LHCN-M2 (cell line): ENCODE measurements at places on chromosomes 12 and 14. TPM values are rescaled to one million over a fixed set of nuclear protein-coding genes. Genes with fewer than 3 reads are reported as not detected.

DNA sequence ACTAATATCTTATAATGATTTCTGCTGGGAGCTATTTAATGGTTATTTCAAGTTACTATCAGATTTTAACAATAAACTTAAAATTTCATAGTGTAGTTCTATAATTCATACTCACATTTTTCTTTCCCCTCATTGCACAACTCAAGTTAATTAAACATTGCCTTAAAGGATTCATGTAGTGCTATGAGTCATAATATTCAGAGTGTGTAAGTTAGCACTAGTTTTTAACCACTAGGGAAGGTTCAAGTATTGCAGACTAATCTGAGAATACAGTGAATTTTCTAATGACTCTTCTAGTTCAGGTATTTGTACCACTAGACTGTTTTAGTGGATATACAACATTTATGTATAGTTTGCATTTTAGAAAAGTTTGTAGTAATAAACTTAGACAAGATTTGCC, 49.9 kb downstream of the FOXA1 start:
- no peak for DNase-seq

The CIROP gene
- total RNA-seq = not detected in 2 replicates

DNA sequence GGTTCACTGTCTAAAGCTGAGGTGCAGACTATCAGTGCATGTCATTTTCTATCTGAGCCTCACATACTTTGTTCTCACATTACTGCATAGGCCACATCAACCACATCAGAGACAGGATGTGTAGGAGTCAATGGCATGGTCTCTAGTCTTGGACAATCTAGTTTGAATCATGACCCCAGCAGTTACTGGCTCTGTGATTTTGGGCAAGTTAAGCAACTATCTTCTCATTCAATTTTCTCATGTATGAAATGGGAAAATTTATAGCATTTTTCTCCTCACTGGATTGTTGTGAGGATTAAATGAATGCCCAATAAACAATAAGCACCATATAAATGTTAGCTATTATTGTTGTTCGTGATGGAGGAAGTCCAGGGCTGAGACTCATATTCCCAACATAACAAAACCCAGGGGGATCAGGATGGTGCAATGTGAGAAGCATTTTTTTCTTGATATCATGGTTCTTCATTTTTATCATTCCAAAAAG, 432.6 kb downstream of the LRIG3 start:
- peak; percentile 48 for DNase-seq

DNA sequence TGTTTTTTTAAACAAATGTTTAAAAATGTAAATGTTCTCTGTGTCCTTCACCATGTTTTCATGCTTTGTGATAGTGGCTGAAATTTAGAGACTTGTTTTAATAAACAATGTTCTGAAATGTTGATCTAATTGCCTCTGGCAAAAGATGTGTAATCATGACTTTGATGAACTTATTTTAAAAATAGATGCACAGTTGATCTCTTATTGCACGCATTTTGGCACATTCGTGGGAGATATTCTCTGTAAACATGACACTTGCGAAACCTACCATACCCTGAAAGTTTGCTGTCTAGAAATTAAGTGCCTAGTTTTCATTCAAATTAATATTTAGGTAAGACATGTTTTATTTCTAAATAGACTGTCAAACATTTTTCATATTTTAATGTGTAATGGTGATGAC, 119.7 kb upstream of the DNM1L start:
- no peak for DNase-seq

The SPTSSA gene
- 10.7 and 14.6 TPM in 2 replicates for total RNA-seq

DNA sequence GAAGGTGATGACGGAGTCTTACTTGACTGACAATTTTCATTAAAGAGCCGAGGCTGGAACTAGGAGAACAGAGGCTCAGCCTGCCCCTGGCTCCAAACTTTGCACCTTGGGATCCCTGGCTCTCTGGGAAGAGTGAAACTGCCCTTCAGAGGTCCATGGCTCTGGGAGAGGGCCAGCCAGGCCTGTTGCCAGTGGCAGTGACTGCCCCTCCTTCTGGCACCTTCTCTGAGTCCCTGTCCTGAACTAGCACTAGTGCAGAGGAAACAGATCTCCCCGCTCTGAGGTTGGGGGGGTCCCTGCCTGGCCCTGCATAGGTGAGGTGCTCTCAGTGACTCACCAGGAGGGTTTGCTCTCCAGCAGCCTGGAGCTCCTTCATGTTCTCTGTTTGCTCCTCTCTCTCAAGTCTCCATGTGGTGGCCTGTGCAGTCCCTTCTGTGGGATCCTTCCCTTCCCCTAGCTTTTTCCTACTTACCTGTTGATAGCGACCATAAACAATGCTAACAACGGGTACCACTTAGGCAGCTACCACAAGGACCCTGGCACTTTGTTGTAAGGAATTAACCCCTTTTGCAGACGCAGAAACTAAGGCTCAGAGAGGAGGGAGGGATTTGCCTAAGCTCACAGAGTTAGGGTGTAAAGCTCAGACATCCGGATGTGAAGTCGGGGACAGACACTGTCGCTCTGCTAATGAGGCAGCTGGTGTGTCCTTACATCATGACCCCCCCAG, 22.4 kb downstream of the FAM222A start:
- no peak for DNase-seq

GRCh38 chr12:79203058-79203647, 338.6 kb downstream of the SYT1 start:
- DNase-seq = no peak
